ENCODE measurements at places on chromosomes 7 and 10. TPM values are rescaled to one million over a fixed set of nuclear protein-coding genes. Genes with fewer than 3 reads are reported as not detected.

Gene PDK4
- total RNA-seq = 1.2 TPM

Gene ASB10
- total RNA-seq = not detected

Gene SPDYE1
- total RNA-seq = not detected

Gene KCND2
- 2.6 TPM for total RNA-seq

Gene CLDN4
- 3.2 TPM for total RNA-seq

Gene HSPA14
- 12.4 TPM for total RNA-seq

Gene FAM25G
- total RNA-seq = not detected

Gene KCNIP2
- total RNA-seq = 3.6 TPM

Gene SAMD9
- total RNA-seq = 7.7 TPM

Gene ZNF736
- 9.0 TPM for total RNA-seq

Gene AP4M1
- 35.6 TPM for total RNA-seq

Gene EXOC4
- total RNA-seq = 39.3 TPM

Gene NPC1L1
- 0.24 TPM for total RNA-seq

Gene SLC16A12
- 0.91 TPM for total RNA-seq

Gene COL17A1
- total RNA-seq = 1.0 TPM

Gene PDE6C
- total RNA-seq = not detected

Gene ANK3
- 3.2 TPM for total RNA-seq

Gene GRID1
- 0.16 TPM for total RNA-seq

Gene SKIDA1
- 1.7 TPM for total RNA-seq

Gene ENKUR
- total RNA-seq = not detected

Gene LOXL4
- 6.9 TPM for total RNA-seq

Gene STAG3
- total RNA-seq = 0.16 TPM

Gene GPR26
- total RNA-seq = not detected

Gene IL2RA
- not detected for total RNA-seq

Gene CPA5
- not detected for total RNA-seq

Gene PTPRN2
- total RNA-seq = 0.78 TPM

Gene CCDC172
- not detected for total RNA-seq

Gene ZNF3
- 16.3 TPM for total RNA-seq

Gene ANLN
- 31.0 TPM for total RNA-seq

Gene LBX1
- total RNA-seq = not detected

Gene XPNPEP1
- total RNA-seq = 58.7 TPM

All from epithelial cell of alveolus of lung (primary cell).